ENCODE measurements at places on chromosomes 2 and 18. TPM values are rescaled to one million over a fixed set of nuclear protein-coding genes. Genes with fewer than 3 reads are reported as not detected.

DNA sequence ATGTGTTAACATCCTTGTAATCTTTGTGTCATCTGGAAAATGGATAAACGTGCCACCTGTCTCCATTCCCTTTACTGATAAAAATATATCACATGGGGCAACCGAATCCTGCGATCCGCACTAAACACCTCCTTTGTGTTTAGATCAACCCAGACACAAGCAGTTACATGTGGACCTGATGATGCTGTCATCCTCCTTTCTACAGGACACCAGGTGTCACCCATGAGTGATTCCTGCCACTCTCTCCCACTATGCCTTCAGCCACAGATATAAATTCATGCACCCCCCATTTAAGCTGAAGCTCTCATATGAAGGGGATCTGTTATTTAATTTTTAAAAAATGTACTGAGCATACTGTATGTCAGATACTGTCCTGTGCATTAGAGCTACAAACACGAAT, 81.3 kb downstream of the VIT start:
- no peaks in the 10 kb centered on the region for H3K4me1 ChIP-seq
- no peaks in the 10 kb centered on the region for H3K27me3 ChIP-seq
- DNase-seq = no peak
- H3K27ac ChIP-seq = no peak overlapping the region

Gene LRRTM4
- 0.52 TPM for total RNA-seq

- H3K36me3 ChIP-seq = no peaks in the 10 kb centered on the region
- no peaks in the 10 kb centered on the region for H3K4me1 ChIP-seq
- no peak for DNase-seq
- H3K27ac ChIP-seq = no peak overlapping the region
- H3K4me3 ChIP-seq = no peak overlapping the region
Observed at GRCh38 chr2:180778291-180778690, 202.1 kb upstream of the UBE2E3 start.

DNA sequence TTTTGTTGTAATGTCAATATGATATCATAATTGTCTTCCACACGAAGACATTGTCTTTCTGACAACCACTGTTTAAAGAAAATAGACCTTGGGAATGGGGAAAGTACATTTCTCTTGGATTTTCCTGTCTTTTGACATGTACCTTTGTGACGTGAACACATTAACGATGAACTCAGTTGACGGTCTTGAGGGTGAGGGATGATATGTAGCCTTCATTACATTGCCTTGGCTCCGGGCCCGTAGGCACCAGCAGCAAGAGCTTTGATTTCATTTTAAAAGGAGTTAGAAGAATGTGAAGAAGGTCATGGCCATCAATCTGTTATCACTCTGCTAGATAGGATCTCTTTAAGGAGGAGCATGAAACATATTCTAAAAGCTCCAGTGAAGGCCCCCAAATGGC, 80.9 kb downstream of the LYPD6B start:
- no peaks in the 10 kb centered on the region for H3K4me1 ChIP-seq
- peaks cover 3% of the 10 kb centered on the region for H3K27me3 ChIP-seq
- H3K4me3 ChIP-seq = no peak overlapping the region
- DNase-seq = no peak
- no peak overlapping the region for H3K27ac ChIP-seq

Gene RPL31
- total RNA-seq = 516 TPM

Gene TCF7L1
- total RNA-seq = 9.8 TPM
